ENCODE measurements at places on chromosomes 7 and 10. TPM values are rescaled to one million over a fixed set of nuclear protein-coding genes. Genes with fewer than 3 reads are reported as not detected.
A peak's percentile ranks its signal among the peaks of the same experiment; 100 is the strongest.

DNA sequence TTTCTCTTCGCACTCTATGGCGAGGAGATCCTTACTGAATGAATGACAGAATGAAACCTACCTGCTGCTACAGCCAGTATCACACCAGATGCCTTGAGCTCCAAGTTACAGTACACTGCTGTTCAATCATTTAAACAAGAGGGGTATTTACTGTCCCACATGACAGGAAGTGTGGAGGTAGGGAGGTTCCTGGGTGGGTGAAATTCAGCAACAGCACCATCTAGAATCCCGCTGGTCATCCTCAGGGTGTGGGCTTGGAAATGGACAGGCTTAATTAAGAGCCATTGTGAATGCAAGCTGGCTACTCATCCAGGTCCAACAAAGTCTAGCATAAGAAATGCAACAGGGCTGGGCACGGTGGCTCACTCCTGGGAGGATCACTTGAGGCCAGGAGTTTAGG, 14.7 kb downstream of the CYTH3 start:
- no peak for DNase-seq

The CC2D2B gene
- 0.37 TPM for total RNA-seq

DNA sequence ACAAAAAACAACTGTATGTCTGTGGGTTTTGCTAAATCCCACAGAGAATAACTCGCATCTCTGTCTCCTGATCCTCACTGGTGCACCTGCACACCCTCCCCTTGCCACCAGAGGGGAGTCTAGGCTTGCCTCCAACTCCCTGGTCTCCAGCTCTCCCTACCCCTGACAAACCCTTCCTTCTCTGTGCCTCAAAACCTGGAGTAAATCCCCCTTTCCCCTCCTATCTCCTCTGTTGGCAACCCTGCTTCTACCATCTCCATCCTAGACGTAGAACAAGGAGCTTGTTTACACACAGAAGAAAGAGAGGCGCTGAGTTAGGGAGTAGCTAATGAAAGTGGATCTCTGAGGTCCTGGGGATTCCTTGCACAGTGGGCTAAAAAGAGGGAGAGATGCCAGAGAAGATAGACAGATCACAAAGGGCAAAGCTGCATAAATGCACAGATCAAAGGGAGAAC, 6.0 kb downstream of the MBLAC1 start:
- peak; percentile 55 for DNase-seq

The ACSL5 gene
- total RNA-seq = 301 TPM

GRCh38 chr10:72109636-72110157, 21.3 kb upstream of the SPOCK2 start:
- no peak for DNase-seq

DNA sequence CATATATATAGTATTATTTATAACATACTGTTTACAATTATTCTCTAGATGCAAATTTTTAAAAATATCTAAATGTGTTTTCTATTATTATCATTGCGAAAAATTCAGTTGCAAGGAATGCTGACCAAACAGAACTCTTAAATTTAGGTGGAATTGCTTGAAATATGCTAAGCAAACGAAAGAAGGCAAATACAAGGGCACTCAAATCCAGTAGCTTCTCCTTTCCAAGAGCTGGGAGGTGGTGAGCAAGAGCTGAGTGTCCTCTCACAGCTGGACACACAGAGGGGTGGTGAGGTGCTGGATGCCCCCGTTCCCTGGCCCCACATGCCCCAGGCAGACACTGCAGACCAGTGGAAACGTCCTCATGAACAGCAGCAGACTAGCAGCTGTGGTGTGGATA, 166.0 kb downstream of the TAX1BP1 start:
- no peak for DNase-seq

- DNase-seq = no peak
Measured at GRCh38 chr7:598899-599298, 79.3 kb upstream of the PDGFA start.
